Right atrium auricular region (tissue), 2 donors: ENCODE measurements at places on chromosomes 13 and 19. TPM values are rescaled to one million over a fixed set of nuclear protein-coding genes. Genes with fewer than 3 reads are reported as not detected.
A peak's percentile ranks its signal among the peaks of the same experiment; 100 is the strongest.

- no peak for DNase-seq
Observed at GRCh38 chr19:45179892-45180370, 1.3 kb downstream of the BLOC1S3 start.

- DNase-seq: no peak
Observed at GRCh38 chr13:75324413-75324940, 157.5 kb downstream of the TBC1D4 start.

- peak; percentile 95 for DNase-seq
Observed at GRCh38 chr19:52942386-52943133, 19.3 kb upstream of the ZNF888 start.

- peak; percentile 73 for DNase-seq
Observed at GRCh38 chr19:19372656-19373416, 32.6 kb upstream of the GATAD2A start.

The ZNF628 gene
- total RNA-seq: 5.6 TPM

The LIM2 gene
- not detected for total RNA-seq

- no peak for DNase-seq
Observed at GRCh38 chr13:110177790-110178189, 129.2 kb downstream of the COL4A1 start.

The NUDT19 gene
- total RNA-seq: 18.0 TPM

DNA sequence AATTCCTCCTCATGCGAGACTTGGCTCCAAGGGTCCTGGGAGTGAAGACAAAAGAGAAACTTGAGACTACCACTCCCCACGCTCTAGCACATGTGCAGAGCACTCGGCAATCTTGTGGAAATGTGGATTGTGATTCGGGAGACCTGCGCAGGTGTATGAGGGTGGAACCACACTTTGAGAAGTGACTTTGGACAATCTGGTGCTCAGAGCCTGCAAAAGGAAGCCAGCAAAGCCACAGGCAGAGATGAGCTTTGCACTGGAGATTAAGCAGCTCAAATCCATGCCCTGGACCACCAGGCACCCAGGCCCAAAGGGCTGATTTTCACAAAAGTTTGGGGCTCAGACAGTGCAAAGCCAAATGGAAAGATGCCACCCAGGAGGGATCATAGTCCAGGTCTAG is 162.5 kb upstream of the TSHZ3 start:
- DNase-seq: no peak

The KLK15 gene
- not detected for total RNA-seq

DNA sequence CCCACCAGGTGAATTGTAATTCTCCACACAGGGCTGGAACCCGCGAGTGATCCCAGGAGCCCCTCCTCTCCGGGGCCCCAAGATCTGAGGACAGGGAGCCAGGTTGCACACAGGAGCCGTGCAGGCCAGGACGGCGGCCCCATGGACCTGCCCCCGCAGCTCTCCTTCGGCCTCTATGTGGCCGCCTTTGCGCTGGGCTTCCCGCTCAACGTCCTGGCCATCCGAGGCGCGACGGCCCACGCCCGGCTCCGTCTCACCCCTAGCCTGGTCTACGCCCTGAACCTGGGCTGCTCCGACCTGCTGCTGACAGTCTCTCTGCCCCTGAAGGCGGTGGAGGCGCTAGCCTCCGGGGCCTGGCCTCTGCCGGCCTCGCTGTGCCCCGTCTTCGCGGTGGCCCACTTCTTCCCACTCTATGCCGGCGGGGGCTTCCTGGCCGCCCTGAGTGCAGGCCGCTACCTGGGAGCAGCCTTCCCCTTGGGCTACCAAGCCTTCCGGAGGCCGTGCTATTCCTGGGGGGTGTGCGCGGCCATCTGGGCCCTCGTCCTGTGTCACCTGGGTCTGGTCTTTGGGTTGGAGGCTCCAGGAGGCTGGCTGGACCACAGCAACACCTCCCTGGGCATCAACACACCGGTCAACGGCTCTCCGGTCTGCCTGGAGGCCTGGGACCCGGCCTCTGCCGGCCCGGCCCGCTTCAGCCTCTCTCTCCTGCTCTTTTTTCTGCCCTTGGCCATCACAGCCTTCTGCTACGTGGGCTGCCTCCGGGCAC is 3.9 kb downstream of the FFAR1 start:
- DNase-seq: no peak

The UFM1 gene
- 24.0 TPM for total RNA-seq

GRCh38 chr13:99045396-99045795 is 67.5 kb upstream of the DOCK9 start:
- no peak for DNase-seq

GRCh38 chr19:19602713-19603324 is 15.7 kb downstream of the PBX4 start:
- no peak for DNase-seq

The ACER1 gene
- not detected for total RNA-seq

The KCNN4 gene
- total RNA-seq: 1.3 TPM

The ASF1B gene
- 0.43 TPM for total RNA-seq

DNA sequence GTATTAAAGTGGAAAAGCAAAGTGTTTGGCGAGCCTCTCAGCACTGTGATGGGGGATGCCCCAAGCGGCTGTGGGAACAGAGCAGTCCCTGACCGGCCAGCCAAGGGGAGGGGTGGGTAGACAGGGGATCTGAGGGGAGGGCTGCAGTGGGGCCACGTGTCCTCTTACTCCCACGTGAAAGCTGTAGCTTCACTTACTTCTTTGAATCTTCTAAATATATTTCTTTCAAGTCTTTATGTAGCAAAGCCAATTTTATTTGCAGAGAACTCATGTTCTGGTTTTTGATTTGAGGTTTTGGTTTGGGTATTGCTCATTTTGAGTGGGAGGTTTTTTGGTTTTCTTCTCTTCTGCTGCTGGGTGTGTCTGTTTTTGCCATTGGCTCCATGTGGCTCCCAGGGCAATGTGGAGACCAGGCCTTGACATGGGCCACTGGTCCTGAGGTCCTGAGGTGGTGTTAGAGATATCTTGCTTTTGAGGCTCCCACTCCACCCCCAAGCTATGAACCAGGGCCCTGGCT is 17.7 kb upstream of the OVOL3 start:
- no peak for DNase-seq

- DNase-seq: no peak
Observed at GRCh38 chr19:36986131-36986530, 70.0 kb downstream of the ZNF568 start.

DNA sequence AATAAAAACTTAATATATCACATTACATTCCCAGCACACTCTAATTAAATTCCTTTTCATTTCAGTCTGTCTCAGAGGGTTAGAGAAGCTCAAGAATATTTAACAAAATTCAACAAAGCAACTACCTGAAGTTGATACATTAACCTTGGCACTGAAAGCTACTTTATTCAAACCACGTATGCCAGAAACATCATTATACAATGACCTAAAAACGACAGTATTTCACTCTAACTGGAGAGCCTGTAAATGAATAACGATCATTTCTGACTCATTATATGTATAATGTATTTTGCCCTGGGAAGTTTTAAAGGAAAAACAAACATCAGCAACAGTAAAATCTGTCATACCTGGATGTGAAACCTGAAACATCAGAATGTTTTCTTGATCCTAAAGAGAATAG is 270.1 kb downstream of the SLITRK5 start:
- DNase-seq: no peak

The SYT3 gene
- total RNA-seq: 0.19 TPM

GRCh38 chr19:5457709-5458108 is 2.5 kb downstream of the ZNRF4 start:
- no peak for DNase-seq

GRCh38 chr19:22530042-22530441 is 104.1 kb upstream of the ZNF492 start:
- no peak for DNase-seq

DNA sequence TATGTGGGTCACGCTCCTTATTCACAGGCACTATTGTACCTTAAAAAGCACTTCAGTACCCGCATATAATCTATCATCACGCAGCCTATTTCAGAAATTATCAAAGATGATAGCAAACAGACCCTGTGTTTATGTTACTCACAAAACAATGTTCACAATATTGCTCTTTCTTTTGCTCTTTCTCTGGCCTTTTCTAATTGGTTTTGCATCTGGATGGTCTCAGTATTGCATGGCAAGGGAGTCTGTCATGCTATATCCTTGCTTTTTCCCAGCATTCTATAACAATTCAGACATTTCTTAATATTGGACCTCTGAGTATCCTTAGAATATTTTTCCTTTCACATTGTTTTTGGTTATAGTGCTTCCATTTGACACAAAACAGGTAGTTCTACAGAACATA is 541.8 kb upstream of the KLF12 start:
- DNase-seq: no peak

GRCh38 chr13:26255691-26256277 is 1.9 kb downstream of the CDK8 start:
- no peak for DNase-seq

The ZNF17 gene
- 5.6 TPM for total RNA-seq

- DNase-seq: no peak
Observed at GRCh38 chr19:48713041-48713863, 6.3 kb downstream of the MAMSTR start.

- DNase-seq: no peak
Observed at GRCh38 chr13:28177327-28177726, 39.0 kb downstream of the PAN3 start.
